ENCODE measurements at places on chromosomes 12 and 14.

DNA sequence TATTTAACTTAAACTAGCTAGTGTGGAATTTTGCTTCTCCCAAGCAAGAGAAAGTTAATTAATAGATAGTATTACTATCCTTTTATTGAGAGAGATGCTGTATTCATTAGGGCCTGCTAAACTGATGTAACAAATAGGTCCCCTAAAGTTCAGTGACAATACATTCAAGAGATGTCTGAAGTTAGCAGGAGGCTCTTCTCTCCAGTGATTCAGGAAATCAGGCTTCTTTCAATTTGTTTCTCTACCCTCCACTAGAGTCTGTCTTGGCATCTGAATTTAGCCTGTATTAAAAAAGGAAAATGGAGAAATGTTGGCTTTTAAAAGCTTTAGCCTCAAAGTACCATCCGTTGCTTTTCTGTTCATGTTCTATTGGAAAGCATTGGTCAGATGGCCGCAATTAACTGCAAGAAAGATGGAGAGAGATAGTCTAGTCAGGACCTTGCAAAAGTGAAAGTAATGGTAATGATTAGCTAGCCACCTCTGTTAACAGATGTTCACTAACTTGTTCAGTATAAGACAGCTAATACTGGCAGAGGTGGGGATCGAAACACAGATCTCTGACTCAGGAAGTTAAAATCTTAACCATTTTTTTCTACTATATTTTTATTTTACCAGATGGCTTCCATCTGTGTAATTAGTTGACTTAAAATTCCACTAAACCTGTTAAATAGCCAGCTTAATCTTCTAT is 786.8 kb downstream of the TMTC2 start:
- DNase-seq: no peak

DNA sequence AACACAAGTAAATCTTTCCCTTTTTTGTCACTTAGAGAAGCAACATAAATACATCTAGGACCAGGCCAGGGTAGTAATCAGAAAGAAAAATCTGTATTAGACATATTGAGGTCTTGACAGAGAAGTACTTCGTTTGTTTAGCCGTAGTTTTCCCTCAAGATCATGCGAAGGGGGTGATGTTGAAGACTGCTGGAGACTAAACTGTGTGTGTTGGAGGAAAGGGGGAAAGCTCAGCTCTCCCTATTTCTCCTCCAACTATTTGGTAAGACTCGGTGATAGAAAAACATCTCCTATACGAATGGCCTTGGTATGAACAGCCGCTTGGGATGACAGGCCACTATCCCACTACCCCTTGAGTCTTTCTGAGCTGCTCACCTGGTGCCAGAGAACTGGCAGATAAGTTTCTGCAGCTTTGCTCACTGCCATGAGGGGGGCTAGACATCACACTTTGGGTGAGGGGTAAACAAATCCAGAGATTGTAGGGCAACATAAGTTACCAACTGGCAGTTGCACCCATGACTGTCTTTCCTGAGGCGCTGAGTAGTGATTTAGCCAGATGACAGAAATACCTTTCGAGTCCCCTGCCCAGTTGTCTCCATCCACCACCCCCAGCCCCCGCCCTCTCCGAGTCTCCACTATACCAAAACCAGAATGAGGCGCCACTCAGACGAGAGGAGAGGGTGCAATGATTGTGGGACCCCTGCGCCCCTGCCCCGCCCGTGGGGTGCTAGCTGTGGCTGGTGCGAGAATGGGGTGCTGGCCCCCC is 685 bp downstream of the VAMP1 start:
- DNase-seq: no peak

- no peak for DNase-seq
Measured at GRCh38 chr14:81277096-81277495, 56.3 kb upstream of the GTF2A1 start.

- no peak for DNase-seq
Measured at GRCh38 chr14:63088865-63089264, 43.6 kb upstream of the KCNH5 start.

GRCh38 chr12:96478011-96478410 is 11.4 kb upstream of the CFAP54 start:
- DNase-seq: no peak

GRCh38 chr12:71589478-71589881 is 74.2 kb downstream of the ZFC3H1 start:
- DNase-seq: no peak

GRCh38 chr12:127531542-127531941 is 735.4 kb upstream of the TMEM132C start:
- DNase-seq: no peak

- DNase-seq: no peak
Measured at GRCh38 chr12:120100630-120101029, 15.9 kb downstream of the RAB35 start.

DNA sequence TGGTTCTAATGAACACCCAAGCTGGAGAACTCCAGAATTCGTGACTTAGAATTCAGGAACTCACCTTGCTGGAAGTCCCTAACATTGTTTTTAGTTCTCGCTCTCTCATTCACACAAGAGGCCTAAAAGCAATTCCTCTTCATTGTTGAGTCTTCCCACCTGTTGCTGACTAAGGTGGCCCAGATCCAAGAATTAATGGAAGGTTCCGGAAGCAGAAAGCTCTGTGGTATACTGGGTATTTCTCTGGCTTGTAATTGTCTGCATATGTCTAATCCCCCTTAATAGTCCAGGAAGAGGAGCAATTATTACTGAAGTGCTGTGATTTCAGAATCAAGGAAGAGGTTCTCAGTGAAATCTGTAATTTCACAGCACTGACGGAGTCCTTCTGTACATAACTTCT is 31.4 kb downstream of the TMEM233 start:
- DNase-seq: no peak

DNA sequence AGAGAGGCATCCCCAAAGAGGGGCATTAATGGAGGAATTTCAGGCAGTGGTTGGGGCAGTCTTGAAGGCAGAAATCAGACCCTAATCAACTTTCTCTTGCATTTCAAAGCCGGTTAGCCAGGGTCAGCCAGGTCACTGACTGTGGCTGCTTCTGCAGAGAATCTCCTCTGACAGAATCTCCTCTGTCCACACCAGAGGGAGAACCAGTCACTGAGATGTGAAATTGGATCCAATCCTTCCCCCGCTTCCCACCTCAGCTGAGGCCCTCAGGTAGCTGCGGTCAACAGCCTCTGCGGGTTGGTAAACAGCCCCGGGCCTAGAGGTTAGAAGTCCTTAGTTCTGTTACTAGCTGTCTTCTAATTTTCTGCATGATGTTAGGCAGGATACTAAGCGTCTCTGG is 39.8 kb upstream of the NUAK1 start:
- DNase-seq: no peak

GRCh38 chr12:74918291-74918690 is 291.3 kb downstream of the KCNC2 start:
- no peak for DNase-seq

DNA sequence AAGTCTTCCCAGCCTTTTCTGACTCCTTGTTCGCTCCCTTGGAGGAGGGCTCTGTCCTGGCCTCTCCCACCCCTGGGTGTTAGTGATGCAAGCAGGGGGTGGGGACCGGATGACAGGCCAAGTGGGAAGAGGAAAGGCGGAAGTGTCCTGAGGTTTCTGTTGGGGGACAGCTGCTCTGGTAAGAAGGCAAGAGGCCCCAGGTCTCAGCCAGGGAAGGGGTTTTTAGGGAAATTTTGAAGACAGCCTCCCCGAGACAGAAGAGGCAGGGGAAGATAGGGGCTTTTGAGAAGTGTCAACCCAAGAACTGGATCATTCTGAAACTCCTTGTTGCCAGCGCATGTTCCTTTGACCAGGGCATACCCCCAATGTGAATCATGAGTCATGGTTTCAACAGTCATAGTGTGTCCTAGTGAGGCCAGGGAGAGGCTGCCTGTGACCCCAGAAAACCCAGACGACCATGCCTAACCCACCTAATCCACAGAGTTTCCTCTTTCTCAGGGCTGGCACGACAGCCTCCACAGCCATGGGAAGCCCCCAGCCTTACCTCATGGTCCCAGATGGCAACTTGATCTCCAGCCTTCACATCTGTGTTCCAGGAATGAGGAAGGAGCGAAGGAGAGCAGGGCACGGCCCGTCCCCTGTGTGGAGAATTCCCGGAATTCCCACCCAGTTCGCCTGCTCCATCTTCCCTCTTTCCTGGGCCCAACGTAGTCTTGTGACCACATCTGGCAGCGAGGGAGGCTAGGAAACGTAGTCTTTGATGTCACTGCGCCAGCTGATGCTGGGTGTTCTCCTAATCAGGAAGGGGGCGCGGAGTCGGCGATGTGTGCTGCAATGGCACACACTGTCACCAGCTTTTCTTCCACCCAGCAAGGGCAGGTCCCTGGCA is 4.9 kb upstream of the GPR132 start:
- no peak for DNase-seq

GRCh38 chr12:14621826-14622225 is 54.1 kb upstream of the PLBD1 start:
- DNase-seq: no peak

DNA sequence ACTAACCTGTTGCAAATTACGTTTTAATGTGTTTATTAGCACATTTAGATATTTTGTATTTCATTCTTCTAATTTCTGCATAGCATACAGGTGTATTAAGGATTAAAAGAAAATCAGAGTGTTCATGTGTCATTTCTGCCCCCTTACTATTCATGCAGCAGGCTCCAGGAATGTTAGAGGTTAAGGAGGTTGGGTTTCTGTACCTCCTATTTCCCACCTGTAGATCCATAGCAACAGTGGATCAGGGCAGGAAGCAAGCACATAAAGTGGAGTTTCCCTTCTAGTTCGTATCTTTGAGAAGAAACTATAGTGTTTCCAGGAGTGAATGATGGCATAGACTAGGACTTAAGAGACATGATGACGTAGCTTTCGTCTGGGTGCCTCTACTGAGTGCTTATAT is 18.9 kb downstream of the JKAMP start:
- DNase-seq: no peak

DNA sequence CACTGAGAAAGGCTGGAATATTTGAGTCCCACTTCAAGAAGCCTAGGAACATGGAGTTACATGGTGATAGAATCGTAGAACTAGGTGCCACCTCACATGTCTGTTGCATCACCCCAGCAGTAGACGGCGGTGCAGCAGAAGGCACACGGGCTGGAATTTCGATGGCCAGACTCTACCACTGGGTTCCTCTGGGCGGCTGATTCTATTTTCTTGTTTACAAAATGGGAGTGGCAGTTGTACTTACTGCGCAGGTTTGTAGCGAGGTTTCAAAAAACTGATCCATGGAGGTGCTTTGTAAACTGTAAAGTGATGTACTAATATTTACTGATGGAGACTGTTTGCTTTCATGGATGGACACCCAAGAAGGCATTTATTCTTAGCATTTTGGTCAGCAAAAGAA is 45.7 kb downstream of the WDR20 start:
- no peak for DNase-seq

- no peak for DNase-seq
Measured at GRCh38 chr14:35222872-35223466, 69.2 kb upstream of the PSMA6 start.

DNA sequence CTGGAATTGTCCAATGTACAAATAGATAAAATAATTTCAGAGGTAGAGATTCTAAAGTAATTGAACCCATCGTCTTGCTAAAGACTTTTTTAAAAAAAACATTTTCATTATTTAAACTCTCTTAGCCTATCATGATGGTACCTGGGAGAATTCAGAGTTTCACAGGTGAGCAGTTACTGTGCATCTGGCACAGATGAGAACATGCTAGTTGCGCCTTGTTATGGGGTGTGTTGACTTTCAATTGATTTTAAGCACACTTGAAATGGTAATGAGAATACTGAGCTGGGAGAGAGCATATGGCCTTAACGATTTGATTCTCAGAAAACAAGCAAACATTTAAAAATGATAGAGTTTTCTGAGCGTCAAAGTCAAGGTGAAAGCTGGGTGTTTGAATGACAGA is 66.6 kb downstream of the FLRT2 start:
- DNase-seq: no peak

DNA sequence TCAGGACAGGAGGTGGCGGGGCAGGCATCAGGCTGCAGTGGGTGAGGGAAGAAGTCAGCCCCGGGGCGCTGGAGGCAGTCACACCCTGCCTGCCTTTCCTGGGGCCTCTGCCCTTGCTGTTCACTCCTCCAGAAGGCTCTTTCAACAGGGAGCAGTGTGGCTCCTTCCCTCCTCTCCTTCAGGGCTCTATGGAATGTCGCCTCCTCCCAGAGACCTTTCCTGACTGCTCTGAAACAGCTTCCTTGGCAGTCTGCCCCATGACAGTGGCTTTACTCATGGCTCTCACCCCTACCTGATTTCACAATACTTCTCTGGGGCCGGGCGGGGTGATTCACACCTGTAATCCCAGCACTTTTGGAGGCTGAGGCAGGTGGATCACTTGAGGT is 7.1 kb downstream of the RHOF start:
- no peak for DNase-seq

GRCh38 chr12:5063149-5063548 is 19.5 kb downstream of the KCNA5 start:
- DNase-seq: no peak

GRCh38 chr14:91409928-91410718 is 7.5 kb downstream of the CCDC88C start:
- no peak for DNase-seq

GRCh38 chr12:108832730-108833354 is 24.5 kb downstream of the SSH1 start:
- no peak for DNase-seq

- DNase-seq: no peak
Measured at GRCh38 chr12:19390051-19390598, 49.2 kb upstream of the AEBP2 start.

GRCh38 chr12:4034921-4035320 is 161.7 kb upstream of the PARP11 start:
- DNase-seq: no peak

DNA sequence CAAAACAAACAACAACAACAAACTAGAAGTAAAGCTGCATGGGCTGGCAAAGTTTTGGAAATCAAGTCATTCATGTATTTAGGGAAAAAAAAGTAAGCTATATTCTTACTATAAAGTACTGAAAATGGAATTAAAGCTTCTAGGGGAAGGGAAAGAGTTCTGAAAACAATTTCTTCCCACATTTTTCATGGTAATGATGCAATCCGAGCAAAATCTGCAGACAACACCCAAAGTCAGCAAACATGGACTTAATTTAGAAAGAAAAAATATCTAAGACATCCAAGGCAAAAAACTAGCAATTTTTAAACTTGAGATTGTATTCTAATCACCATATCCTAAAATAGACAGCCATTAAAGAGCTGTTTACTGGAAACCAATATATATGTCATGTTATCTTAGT is 86.3 kb downstream of the LRP6 start:
- no peak for DNase-seq

- peak; percentile 99 for DNase-seq
Measured at GRCh38 chr12:30794591-30795409, 40.0 kb upstream of the CAPRIN2 start.

DNA sequence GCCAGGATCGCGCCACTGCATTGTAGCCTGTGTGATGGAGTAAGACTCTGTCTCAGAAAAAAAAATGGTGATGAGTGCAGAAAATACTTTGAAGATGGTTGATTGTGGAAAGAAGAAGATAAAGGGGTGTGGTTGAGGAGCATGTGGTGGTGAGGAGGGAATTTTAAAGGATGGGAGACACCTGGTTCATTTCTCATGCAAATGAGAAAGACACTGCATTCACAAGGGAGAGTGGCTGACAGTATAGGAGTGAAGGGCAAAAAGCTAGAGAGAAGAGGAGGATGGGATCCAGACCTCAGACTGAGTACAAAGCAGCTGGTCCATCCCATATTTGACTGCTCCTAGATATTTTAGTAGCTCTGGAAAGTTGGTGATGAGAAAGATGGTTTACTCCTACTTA is 206.0 kb downstream of the SNAPC1 start:
- DNase-seq: no peak
